ENCODE measurements at places on chromosomes 16 and 17.

DNA sequence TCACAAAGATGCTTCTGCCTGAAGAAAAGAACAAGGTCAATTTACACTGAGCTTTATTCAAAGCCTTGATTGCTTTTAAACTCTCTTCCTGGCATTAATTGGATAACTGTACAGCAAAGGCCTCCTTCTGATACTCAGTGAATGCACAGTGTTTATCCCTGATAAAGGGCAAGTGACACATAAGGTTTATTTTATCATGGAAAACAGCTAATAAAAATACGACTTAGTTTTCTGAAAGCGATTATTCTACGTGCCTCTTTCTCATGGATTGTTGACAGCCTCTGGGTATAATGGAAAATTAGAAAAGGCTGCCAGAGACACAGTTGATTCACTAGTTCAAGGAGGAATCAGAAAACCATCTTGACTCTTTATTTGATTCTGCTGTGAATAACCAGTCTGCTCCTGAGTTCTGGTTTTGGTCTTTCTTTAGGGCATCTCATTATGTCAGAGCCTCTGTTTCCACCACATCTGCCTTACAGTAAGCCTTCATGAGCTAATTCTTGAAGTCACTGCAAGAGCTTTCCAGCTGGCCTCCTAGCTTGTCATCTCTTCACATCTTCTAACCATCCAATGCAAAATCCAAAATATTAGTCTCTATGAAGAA lies 212.9 kb downstream of the CNTNAP4 start:
- no peak for DNase-seq

GRCh38 chr17:35084987-35085386 lies 21.5 kb upstream of the RFFL start:
- no peak for DNase-seq

- DNase-seq = no peak
Measured at GRCh38 chr17:51805765-51806164, 352.7 kb downstream of the CA10 start.

DNA sequence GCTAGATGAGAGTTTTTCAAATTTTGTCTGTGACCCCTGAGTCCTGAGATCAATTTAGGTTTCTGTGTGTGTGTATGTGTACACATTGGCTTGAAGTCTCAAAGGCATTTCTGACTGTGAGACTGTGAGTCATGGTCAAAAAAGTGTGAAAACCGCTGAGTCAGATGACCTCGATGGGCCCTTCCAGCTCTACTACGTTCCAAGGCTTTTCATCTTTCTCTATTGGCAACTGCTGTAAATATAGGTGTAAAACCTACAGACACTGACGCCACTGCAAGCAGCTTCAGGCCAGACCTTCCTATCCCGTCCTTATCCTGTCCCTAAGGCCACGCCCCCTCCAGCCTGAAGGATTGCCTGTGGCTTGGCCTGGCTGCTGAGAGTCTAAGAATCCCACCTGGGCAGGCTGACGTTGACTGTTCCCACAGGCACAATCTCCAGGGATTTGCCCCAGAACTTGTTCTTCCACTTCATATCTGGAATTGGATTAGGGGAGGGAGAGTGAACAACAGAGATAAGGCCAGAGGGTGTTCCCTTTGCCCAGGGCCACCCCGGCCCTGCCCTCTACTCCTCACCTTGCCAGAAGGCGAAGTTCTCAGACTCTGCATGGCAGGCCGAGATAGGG lies 11.3 kb downstream of the OSBPL7 start:
- no peak for DNase-seq

DNA sequence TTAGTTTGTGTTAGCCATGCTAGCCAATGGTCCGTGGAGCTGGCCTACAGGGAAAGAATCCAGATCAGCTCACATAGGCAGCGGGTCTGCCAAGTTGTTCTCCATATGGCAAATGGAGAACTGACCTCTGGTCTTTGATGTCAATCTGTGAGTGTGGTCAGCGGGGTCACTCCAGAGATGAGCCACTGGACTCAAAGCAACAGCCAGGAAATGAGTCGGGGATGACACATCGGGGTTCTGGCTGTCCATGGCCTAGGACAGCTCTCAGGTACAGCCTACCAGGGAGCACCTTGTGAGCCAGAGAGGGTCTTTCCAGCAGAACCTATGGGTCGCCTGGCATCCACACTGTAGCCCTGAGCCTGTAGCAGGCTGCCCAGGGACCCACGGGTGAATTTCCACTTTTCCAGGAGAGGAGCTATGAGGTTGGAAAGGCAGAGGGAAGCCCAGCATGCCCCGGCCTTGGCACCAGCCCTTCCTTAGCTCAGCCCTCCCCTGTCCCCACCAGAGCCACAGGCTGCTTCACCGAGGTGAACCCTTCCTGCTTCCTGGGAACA lies 203.0 kb upstream of the TNRC6C start:
- no peak for DNase-seq

DNA sequence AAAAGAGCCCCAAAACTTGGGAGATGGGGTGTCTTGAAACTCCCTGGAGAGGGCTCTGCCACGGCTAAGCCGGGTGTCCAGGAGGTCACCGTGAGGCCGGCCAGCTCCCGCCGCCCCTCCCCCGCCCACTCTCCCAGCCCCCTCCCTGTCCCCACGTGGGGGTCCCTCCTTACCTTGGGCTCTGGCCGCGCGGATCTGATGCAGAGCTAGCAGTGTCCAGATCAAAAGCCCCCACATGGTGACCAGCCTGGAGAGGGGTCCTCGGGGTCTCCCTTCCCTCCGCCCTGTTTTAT lies 447 bp downstream of the SDK2 start:
- no peak for DNase-seq

- DNase-seq = no peak
Measured at GRCh38 chr17:50587571-50587970, 27.1 kb downstream of the CACNA1G start.

All from NCI-H1048 (cell line).